ENCODE measurements at places on chromosomes 3 and 15.

DNA sequence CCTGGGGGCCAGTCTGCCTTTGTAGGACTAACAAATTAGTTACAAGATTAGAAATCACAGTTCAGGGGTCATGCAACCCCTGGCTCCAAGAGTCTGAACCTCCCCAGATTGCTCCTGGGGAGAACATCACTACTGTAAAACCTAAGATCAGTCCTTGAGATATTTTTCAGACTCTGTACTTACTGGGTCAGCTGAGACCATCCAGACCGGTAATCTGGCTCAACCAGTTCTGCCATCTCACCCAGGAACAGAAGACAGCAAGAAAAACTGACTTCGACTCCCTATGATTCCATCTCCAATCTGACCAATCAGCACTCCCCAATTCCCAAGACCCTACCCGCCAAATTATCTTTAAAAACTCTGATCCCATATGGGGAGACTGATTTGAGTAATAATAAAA, 47.5 kb downstream of the NMD3 start:
- no peak for DNase-seq

DNA sequence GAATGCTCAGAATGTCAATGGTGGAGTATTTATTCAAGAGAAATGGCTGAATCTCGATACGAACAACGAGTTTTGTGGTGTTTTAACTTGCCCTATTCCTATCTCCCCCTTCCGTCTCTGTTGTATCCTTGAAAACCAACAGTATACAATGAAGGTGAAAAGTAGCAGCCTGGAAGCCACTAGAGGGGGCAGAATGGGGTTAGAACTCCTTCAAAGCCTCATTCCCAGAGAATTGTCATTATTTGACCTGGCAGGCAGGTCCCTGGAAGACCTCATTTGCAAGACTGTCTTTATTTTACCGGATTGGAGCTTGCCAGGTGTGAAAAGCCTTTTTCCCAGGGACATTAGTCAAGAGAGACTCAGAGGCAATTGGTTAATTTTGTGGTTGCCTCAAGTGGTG, 139.4 kb downstream of the LRRC28 start:
- DNase-seq, result no peak

DNA sequence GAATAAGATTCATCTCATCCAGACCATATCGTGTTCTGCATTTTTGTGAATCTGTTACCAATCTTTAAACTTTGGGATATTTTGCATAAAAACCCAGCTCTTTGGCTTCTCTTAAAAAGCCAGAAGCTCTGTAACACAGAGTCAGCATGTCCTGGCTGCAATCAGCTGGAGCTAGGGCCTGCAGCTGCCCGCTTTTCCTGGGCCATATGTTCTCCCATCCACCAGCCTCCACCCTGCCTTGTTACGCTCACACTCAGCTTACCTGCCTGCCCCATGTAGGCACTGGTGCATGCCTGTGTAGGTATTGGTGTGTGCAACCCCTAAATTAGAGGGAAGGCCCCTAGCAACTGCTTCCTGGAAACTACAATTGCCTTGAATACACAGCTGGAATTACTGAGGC, 48.2 kb downstream of the CRYGS start:
- no peak for DNase-seq

DNA sequence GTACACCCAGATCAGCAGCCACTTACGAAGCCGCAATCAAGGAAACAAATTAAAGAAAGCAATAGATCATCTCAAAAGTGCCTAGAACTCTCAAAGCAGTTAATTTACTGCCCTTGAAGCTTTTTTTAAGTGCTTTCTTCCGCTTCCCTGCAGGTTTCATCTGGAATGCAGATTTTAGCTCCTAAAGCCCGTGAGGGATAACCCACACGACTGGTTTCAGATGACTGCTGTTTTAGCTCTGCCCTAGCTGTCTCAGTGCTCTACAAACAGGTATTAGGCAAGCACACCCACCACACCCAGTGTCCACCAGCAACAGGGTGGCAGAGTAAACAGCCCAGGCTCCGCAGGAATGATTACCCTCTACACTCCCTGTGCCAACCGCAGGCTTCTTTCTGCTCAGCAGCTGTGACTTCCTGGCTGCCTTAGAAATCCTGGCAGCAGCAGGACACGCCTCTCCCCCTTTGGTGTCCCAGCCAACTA, 126.0 kb downstream of the FMN1 start:
- no peak for DNase-seq

All from stimulated activated CD8-positive, alpha-beta memory T cell treated with anti-CD3 and anti-CD28 coated beads, Interleukin-4, amount 100 ng/mL, for 4 hours (primary cell).